H7 (cell line): ENCODE measurements at places on chromosomes 12 and 14.

- no peak for DNase-seq
These were observed 121.4 kb downstream of the SYNE2 start for GRCh38 chr14:63974176-63974575.

DNA sequence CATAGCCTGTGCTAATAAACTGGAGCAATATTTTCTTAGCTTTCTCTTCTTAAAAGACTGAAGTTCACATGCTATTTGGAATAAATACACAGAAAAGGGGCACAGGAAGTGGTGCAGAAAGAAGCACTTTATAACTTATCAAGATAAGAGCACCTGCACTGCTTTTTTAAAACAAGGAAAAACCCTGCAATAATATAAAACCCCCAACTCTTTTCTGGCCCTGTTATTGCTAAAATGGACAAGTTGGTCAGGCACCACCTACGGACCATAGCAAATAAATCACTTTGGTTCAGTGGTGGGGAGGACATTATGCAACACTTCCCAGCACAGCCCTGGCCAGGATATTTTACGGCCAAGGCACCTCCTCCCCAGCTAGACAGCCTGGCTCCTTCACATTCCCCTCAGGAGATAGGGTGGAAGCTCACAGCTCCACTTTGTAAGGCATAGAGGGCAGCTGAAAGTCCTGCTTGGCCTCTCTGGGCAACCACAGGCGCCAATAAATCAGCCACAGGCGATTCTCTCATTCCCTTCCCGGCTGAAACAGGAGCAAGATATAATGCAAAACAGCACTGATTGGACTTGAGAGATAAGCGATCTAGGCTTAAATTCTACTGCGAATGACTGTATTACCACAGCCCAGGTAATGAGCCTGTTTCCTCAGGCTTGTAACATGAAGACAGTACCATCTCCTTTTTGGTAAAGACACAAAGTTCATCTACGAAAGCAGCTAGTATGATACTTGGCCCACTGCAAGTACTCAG lies 2.0 kb downstream of the ZBTB25 start:
- no peak for DNase-seq

DNA sequence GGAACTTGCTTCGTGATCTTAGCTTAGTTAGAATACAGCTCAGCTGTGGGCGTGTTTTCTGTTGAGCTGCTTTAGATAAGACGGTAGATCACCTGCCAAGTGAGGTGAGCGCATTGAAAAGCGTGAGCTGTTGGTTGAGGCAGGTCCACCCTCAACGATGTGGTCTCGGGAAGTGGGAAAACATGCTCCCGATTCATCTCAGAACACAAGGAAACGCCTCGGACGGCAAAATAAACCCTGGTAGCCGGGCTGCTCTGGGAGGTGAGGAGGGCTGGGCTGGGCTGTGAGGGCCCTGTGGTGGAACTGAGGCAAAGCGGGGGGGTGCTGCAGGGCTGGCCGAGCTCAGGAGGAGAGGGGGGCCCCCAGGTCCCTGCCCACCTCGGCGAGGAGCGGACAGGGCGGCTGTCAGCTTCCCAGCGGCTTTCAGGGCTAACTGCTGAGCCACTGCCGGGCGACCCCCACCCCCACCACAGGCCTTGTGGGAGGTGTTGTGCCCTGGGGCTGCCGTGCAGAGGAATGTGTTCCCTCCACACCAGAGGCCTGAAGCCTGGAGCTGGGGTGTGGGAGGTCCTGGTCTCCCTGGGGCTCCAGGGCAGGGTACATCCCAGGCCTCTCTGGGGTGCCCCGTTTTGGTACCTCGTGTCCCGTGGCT lies 30.7 kb downstream of the NOC4L start:
- DNase-seq: no peak

DNA sequence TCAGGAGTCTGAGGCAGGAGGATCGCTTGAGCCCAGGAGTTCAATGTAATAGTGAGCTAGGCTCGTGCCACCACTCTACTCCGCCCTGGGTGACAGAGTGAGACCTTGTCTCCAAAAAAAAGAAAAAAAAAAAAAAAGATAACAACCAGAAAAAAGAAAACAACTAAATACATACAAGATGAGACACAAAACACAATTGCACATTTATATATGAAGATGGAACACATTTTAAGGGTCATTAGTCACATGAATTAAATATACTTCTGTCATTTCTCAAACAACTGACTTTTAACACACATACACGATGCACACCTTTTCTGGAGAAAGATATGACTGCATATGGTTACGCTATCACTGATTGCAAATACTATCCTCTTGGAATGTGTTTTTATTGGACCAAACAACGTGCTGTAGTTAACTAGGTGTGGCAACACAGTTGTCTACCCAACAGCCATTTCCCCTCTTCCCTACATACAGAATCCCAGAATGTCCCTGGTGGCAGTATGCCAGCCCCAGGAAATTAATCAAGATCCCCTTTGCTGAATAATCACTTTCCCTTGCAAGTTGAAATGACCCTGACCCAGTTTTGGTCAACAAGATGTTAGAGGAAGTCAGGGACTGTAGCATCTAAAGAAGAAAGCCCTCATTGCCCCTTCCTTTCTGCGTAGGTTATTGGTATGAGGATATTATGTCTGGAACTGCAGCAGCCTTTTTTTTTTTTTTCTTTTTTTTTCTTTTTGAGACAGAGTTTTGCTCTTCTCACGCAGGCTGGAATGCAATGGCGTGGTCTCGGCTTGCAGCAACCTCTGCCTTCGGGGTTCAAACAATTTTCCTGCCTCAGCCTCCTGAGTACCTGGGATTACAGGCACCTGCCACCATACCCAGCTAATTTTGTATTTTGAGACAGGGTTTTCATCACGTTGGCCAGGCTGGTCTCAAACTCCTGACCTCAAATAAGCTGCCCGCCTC lies 5.6 kb upstream of the MYL6B start:
- DNase-seq: no peak

DNA sequence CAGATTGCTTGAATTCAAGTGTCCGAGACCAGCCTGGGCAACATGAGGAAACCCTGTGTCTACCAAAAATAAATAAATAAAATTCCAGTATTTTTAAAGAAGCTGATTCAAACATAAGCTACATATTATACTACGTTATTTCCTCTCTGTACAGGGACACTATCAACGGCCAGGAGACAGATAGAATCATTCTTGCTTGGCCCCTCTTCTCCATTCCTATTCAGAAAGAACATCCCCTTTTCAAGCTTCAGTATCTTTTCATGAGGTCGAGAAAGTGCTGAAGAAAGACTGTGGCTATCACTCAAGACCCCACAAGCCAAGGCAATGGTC lies 314 bp upstream of the DHRS7 start:
- DNase-seq: no peak

DNA sequence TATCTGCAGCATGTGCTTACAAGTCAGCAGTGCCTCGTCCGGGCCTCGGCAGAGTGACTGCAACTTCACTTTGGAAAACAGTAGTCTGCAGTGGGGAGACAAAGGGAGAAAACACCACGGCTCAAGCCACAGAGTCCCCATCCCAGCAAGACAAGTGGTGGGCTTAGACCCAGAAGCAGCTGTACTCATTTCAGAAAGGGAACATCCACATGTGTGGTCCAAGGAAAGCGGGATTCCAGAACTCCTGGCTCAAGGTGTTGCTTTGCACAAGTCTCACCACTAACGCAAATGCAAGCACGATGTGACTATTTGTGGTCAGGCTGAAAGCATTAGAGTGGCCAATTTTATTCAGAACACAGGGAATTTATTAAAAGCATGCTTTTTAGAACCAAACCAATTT lies 198.3 kb downstream of the TTC7B start:
- DNase-seq: no peak

DNA sequence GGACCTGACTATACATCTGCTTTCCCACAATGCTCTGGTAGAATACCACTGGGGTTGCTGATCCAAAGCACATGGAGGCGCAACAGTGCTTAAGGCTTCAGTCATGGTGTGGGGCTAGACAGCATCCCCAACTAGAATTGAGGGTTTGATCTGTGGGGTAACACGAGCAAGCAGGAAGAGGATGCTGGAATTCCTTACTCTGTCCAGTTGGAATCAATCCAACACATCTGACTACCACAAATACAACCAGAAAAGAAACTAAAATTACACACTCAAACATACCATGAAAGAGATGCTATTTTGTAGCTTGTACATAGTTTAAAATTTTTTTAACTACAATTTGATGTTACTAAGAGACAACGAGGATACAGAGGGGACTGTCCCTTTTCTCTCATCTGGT lies 40.4 kb upstream of the GTF2A1 start:
- no peak for DNase-seq

DNA sequence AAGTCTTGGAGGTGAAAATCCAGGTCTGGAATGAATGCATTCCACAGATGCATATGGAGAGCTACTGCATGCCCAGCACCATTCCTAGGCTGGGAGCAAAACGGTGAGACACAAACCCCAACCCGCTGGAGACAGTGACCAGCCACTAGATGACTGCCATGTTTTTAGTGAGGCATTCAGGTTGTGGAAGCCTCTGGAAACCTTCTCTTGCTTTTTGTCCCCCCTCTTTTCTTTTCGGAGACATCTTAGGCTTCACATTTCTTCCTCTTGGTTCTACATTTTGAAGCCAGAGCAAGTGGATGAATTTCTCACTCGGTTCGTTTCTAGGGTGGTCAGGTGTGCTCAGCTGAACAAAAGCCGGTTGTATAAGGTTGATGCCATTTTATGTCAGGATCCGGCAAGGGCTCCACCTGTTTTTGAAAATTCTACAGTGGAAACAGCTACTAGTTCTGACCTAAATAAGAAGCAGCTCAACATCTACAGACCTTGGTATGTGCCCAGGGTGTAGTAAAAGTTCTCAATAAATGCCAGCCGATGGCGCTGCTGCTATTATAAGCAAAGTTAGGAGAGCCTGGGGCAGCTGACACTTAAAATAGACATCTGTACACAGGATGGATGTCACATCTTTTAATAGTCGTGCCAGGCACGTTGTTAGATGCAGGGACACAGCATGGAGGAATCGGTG lies 1.8 kb upstream of the ZNF839 start:
- DNase-seq: no peak

DNA sequence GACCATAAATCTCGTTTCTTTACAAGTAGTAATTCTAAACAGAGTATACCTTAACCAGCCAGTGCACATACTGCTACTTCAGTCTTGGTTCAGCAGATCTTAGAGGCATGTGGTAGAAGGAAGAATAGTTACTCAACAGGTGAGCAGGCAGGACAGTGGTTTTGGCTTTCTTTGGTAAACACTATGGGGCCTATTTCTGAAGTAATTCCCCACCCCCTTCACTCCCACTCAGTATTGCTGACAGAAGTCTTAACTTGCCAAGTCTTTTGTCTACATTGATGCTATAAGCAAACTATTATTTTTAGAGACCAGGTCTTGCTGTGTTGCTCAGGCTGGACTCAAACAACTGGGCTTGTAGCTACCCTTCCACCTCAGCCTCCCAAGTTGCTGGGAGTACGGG lies 68.5 kb downstream of the FBXO34 start:
- DNase-seq: no peak
